Effector CD4-positive, alpha-beta T cell (primary cell): ENCODE measurements at places on chromosomes 6 and 20.

- no peak for DNase-seq
These were observed 112.7 kb upstream of the PRL start for GRCh38 chr6:22409486-22409885.

DNA sequence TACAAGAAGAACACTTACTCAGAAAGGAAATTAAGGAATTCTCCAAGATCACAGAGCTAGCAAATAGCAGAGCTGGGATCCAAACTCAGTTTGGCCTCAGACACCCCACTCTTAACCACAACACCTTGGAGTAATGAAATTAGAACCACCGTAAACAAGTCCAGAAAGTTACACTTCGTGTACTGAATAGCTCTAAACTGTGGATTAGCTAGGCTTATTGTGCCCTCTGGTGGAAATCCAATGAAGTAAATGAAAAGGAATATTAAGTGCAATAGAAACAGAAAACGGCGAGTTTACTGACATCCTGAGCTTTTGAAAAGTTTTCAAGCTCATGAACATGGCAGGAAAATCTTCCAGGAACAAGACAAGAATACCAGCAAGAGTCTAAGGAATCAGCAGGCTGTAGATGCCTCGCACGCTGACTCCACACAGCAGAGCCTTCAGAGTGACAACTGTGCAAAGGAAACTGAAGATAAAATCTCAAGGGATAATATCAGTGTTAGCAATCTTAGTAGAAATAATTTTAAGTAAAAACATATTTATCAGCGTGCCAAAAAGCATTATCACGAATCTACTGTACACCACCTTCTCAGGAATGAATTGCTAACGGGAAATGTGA is 34.6 kb downstream of the FBXO5 start:
- DNase-seq = no peak

GRCh38 chr20:25856256-25856884 is 159.7 kb upstream of the ZNF337 start:
- no peak for DNase-seq

DNA sequence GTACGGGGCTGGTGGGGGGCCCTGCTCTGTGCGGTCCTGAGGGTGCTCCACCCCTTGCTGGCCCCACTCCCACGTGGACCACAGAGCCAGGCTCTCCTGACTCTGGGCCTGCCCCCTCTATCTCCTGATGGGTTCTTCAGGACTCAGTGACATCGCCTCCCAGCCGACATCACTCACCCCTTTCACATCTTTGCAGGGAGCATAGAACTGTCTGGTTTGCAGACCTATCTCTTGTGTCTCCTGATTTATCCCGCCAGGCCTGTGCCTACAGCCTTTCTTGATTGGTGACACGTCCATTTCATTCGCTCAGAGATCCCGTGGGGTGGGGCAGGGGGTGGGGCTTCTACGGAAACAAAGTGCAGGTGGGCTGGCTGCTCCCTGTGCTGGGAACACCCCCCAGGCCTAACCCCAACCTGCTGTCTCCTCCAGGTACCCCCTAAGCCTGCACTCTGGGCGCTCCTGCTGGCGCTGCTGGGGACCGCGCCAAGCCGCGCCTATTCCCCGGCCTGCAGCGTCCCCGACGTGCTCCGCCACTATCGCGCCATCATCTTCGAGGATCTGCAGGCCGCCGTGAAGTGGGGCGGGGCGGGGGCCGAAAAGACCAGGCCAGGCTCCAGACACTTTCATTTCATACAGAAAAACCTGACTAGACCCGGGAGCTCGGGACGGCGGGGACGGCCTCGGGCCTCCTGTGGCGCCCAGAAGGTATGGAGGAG is 1.7 kb downstream of the C20orf204 start:
- no peak for DNase-seq

GRCh38 chr6:125656287-125656870 is 93.1 kb upstream of the HEY2 start:
- no peak for DNase-seq

DNA sequence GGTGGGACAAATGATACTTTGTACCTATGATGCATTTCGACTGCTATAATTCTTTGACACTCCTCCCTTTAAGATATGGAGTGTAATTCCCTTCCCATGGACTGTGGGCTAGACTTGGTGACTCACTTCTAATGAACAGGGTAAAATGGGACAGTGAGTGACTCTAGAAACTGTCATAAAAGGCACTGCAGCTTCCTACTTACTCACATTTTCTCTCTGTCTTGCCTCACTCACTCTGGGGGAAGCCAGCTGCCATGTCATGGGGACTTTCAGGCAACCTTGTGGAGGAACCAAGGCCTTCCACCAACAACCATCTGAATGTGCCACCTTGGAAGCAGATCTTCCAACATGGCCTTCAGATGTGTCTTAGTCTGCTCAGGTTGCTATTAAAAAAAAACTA is 12.9 kb upstream of the GFOD1 start:
- no peak for DNase-seq

- no peak for DNase-seq
These were observed 29.1 kb upstream of the STX16 start for GRCh38 chr20:58621906-58622548.
